ENCODE measurements at places on chromosomes 13 and 19.

- no peak for DNase-seq
Measured at GRCh38 chr13:33340631-33341030, 55.1 kb upstream of the STARD13 start.

- no peak for DNase-seq
Measured at GRCh38 chr19:19022380-19022961, 10.8 kb downstream of the SUGP2 start.

GRCh38 chr13:20501120-20501519 lies 24.5 kb downstream of the CRYL1 start:
- DNase-seq, result no peak

- DNase-seq, result no peak
Measured at GRCh38 chr13:40776232-40776631, 5.2 kb upstream of the MRPS31 start.

GRCh38 chr13:33213797-33214196 lies 71.8 kb downstream of the STARD13 start:
- DNase-seq, result peak; percentile 3

DNA sequence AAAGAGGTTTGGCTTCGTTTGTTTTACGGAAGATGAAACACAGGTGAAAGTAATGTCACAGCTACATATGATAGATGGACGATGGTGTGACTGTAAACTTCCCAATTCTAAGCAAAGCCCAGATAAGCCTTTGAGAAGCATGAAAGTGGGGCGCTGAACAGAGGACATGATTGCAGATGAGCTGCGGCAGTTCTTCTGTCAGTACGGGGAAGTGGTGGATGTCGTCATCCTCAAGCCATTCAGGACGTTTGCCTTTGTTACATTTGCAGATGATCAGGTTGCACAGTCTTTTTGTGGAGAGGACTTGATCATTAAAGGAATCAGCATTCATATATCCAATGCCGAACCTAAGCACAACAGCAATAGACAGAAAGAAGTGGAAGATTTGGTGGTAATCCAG lies 111.5 kb upstream of the DIAPH3 start:
- DNase-seq, result no peak

DNA sequence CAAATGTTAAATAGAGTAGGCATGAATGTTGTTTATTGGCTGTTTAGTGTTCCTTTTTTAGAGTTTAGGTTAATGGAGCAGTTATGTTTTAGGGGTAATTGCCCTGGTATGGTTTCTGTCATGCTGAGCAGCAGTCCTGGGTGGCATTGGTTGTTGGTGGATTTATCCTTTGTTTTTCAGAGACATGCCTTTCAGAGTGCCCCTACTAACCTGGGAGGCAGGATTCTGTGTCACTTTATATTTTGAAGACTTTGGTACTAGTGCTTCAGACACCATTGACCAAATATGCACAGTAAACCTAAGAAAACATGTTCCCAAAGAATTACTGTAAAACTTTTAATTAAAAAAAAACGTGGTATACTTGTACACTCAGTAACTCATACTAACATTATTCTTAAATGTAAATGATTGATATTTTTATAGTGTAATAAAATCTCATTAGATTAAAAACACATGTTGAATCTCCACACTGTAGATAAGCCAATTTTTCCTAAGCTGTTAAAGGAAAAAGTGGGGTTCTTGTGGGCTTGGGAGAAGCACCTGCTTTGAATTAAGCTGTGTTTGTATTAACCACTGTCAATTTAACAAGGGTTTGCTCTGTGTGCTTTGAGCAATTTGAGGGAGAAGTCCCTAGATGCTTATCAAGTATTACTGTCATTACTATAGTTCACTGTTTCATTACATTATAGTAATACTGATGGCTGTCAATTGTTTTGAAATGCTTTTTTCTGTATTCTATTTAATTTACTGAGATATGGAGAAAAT lies 133.2 kb downstream of the LMO7 start:
- DNase-seq, result peak; percentile 31

GRCh38 chr13:69935043-69935442 lies 172.6 kb upstream of the ATXN8OS start:
- DNase-seq, result peak; percentile 49

GRCh38 chr19:4089400-4089908 lies 22.8 kb upstream of the ZBTB7A start:
- no peak for DNase-seq

GRCh38 chr19:4401769-4402170 lies 670 bp upstream of the CHAF1A start:
- peak; percentile 35 for DNase-seq

- DNase-seq, result peak; percentile 27
Measured at GRCh38 chr13:81639984-81640582, 1299.2 kb upstream of the SPRY2 start.

DNA sequence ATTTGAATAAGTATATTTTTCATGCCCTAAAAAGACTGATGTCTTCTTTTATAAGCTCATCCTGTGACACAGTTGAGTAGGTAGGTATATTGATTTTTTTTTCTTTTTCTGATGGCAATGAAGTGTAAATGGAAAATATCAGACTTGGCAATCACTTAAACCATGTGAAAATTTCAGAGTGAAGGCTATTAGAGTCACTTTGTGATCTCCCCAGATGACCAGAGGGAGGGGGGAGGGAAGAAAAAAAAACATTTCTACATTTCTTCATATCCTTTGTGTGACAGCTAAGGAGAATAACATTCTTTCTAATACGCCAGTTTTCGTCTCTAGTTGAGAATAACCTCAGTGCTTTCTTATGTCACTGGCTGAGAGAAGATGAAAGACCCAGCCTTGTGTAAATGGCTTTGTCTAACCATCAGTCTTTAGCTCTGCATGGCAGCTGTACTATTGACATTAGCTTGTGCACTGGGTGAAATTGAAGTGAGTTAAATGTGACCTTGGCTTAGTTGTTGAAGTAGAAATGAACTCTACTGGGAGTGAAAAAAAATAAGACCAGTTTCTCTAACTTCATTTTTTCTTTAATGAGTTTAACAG lies 332.1 kb upstream of the DACH1 start:
- DNase-seq, result peak; percentile 78

GRCh38 chr13:41054212-41054877 lies 7.0 kb upstream of the WBP4 start:
- DNase-seq, result peak; percentile 45

DNA sequence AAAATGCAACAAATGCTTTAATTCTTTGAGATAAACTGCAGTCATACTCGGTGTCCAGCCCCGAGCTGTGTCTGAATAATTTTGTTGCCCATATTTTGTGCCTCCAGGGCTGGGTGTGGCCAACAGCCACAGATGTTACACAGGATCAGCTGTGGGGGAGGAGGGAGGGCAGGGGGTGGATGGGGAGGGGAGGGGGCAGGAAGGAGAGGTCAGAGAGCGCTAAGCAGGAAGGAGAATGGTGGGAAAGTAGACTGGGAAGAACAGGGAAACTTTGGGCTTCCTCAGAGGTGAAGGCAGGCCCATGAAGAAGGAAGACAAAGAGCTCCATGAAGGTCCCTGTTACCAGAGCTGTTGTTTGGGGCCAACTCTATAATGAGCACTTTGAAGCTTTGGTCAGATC lies 295.8 kb downstream of the COG6 start:
- DNase-seq, result no peak

GRCh38 chr13:40063278-40063698 lies 407.8 kb downstream of the COG6 start:
- no peak for DNase-seq

DNA sequence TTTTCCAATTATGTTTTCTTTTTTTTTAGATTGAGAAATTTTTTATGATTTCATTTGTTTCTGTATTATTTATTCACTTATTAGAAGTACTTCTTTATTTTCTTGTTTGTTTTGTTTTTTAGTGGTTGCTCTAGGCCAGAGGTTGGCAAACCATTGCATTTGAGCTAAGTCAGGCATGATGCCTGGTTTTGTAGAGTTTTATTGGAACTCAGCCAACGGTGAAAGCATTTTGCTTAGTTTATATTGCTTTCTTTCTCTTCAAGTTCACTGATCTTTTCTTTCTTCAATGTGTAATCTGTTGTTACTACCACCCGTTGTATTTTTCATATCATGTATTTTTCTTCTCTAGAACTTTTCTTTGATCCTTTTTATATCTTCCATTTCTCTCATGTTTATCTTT lies 19.7 kb downstream of the ZNF567 start:
- DNase-seq, result no peak

- DNase-seq, result peak; percentile 75
Measured at GRCh38 chr19:19606021-19606420, 12.5 kb downstream of the PBX4 start.

- peak; percentile 76 for DNase-seq
Measured at GRCh38 chr19:33434886-33435705, 61.6 kb downstream of the CEBPG start.

DNA sequence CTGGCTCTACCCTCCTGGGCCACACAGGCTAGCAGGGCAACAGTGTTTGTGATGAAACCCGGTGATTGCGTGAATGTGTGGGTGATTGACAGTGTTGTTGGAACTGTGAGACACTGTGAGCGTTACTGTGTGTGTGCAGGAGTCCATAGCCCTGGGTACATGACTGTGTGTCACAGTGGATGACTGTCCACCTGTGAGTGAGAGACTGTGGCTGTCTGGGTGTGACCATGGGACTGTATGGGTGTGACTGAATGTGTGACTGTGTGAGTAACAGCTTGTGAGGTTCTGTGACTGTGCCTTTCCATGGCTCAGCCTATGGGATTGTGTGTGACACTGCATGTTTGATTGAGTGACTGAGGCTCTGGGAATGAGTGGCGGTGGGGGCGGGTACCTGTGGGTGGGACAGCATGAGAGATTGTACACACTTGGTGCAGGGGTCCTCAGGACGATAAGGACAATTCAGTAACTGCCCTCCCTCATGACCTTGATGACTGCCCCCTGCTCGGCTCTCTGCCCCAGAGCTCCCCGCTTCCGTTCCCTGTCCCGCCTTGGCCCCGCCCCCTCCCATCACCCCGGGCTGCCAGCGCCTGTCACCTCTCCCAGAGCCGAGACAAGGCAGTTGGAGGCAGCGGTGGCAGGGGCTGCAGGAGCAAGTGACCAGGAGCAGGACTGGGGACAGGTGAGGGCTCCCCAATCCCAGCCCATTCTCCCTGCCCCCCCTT lies at the start of gene GIPR:
GIPR (plus strand) TSS at position 602 of the 722 bp plus-strand sequence. CDS start 1,300 bp downstream, outside the sequence.
- peak; percentile 67 for DNase-seq

GRCh38 chr13:54687173-54687572 lies 1658.6 kb downstream of the OLFM4 start:
- DNase-seq, result no peak

GRCh38 chr19:16892868-16893685 lies 4.3 kb downstream of the F2RL3 start:
- no peak for DNase-seq

DNA sequence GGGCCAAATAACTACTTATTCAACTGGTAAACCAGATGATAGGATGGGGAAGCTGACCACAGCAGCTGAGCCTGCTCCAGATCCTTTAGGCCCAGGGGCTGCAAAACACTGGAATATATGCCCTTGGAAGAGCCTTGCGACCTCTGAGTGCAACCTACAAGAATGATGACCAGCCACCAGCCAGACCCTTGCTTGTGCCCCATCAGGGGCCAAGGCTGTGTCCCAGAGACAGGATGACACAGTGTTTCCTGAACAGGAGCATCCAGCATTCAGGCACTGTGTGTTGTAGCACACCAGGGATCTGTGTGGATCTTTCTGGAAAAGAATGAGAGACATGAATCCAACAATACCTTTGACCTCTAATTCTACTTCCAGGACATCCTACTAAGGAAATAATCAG lies 14.5 kb downstream of the GJA3 start:
- DNase-seq, result no peak

DNA sequence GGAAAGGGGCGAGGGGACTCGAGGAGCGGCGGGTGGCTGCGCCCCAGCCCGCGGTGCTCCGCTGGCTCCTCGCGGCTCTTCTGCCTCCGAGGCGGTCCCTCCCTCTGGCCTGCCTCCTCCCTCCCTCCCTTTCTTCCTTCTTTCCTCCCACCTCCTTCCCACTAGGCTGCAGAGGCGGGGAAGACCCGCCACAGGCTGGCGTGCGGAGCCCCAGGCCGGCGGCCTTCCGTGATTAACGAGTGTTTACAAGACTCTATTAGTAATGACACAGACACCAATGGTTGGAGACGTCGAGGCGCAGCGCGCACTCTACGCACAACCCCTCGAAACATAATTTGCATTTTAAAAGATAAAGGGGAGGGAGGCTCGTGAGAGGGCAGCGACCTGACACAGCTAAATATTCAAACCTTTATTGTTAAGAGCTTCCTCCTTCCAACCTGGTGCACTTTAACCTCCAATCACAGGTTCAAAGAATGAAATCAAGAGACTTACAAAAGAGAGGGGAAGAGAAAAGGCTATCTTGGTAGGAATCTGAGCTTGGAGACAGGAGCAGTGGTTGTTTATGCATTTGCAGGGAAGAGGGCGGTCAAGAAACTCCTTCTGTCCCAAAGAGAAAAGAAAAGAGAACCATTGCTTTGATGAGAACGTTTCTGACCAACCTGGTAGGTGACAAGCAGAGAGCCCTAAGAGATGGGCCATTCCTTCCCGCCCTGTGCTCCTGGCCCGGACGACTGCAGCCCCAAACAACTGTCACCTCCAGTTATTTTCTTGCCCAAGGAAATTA lies at the start of gene CDX2:
CDX2 (minus strand) TSS at position 234 of the 784 bp plus-strand sequence. CDS start 309 bp downstream, outside the sequence.
- DNase-seq, result no peak

- no peak for DNase-seq
Measured at GRCh38 chr13:25847145-25847544, 204.7 kb downstream of the SHISA2 start.

DNA sequence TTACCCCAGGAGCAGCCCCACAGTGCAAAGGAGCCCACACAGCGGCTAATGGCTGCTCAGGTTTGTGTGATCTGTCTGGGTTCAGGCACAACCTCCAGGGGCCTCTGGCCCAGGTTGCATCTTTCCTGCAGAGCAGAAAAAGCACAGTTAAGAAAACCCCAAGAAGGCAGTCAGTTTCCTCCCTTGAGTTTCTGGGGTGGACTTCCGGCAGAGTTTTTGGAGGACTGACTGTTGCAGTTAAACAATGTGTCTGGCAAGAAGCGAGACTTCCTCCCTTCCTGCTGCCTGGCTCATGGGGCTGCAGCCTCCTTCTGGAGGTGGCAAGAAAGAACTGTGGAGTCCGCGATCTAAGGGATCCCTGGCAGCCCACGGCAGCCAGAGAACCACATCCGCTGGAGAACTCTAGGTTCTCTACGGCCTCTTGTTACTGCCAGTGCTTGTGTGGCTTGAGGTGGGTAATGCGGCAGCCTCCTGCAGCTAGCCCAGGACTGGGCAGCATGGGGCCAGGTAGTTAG lies 114.4 kb downstream of the ZDHHC20 start:
- DNase-seq, result no peak

DNA sequence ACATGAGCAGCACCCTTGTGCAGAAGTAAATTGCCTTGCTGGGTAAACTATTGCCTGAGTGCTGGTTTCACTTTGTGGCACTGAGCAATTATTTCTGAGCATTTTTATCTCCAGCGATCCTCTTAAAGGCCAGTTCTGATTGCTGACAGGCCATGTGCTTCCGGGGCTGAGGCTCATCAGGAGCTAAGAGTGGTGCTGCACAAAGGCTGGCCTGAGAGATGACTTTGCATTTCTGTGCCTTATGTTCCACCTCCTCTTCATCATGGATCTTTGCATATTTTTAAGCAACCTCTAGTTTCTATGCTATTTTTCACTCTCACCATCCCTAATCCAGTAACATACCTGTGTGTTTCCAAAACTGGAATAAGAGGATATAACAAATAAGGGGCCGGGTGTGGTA lies 17.6 kb upstream of the COG6 start:
- no peak for DNase-seq

- peak; percentile 13 for DNase-seq
Measured at GRCh38 chr13:107518780-107519179, 696.6 kb downstream of the LIG4 start.

Measured in NCI-H69 (cell line).